ENCODE measurements at places on chromosomes 6 and 20.

- DNase-seq = no peak
These were observed 35.5 kb upstream of the SUMO4 start for GRCh38 chr6:149364557-149364956.

GRCh38 chr6:142343938-142344337, 42.1 kb downstream of the ADGRG6 start:
- no peak for DNase-seq

- DNase-seq = no peak
These were observed 25.8 kb upstream of the TNFRSF21 start for GRCh38 chr6:47335466-47335865.

- no peak for DNase-seq
These were observed 708.8 kb downstream of the DHX35 start for GRCh38 chr20:39670988-39671387.

- DNase-seq = no peak
These were observed 85.4 kb upstream of the GTSF1L start for GRCh38 chr20:43812216-43812615.

DNA sequence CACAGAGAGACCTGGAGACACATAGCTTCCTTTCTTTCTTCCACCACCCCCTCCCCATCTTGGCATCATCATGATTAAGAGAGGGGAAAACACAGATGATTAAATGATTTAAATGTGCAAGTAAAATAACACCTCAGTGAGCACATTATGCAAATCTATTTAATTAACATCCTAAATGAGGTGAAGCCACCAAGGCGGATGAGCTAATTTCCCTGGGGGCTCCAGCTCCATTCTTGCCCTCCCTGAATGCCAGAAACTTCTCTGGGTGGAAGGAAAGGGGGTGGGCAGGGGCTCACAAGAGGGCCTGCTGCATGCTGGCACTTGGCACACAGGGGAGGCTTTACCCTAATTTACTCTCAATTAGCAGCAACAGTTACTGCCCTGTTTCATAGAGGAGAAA, 32.5 kb upstream of the TGM2 start:
- no peak for DNase-seq

DNA sequence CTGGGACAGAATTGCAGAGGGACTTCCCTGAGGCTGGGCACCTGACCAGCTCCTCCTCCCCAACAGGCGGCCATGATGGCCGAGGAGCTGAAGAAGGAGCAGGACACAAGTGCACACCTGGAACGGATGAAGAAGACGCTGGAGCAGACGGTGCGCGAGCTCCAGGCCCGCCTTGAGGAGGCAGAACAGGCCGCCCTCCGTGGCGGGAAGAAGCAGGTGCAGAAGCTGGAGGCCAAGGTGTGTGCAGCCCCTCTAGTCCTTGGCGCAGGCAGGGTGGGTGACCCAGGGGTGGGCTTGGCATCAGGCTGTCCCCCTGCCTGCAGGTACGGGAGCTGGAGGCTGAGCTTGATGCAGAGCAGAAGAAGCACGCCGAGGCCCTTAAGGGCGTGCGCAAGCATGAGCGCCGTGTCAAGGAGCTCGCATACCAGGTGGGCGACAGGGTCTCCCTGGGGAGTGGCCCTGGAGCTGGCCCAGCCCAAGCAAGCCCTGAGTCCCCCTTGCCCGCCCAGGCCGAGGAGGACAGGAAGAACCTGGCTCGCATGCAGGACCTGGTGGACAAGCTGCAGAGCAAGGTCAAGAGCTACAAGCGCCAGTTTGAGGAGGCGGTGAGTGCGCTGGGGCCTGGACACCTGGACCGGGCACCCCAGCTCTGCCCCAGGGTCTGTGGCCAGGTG, 45.4 kb downstream of the MYH7B start:
- no peak for DNase-seq

DNA sequence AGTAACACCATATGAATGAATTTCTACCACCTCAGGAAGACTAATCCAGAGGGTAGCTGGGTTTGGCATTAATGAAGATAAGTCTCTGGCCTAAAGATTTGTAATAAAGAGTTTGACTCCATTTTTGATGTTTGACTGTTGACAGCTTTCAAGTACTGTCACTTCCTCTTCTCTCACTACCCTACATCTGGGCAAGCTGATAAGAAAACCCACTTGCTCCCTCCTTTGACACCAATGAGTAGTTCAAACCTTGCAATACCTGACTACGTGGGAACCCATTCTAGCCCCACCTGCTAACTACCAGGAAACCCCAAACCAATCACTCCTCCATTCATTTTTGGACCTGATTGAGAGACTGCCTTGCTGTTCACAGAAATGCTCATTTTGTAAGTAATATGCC, 621.5 kb downstream of the TENT5A start:
- DNase-seq = no peak
